ENCODE measurements at places on chromosomes 1 and 21.

GRCh38 chr1:109398343-109399225 is 866 bp upstream of the SORT1 start:
- no peak for DNase-seq

GRCh38 chr1:65211331-65211730 is 63.3 kb downstream of the AK4 start:
- no peak for DNase-seq

GRCh38 chr1:160108888-160109662 is 6.5 kb upstream of the ATP1A2 start:
- DNase-seq = peak; percentile 8

DNA sequence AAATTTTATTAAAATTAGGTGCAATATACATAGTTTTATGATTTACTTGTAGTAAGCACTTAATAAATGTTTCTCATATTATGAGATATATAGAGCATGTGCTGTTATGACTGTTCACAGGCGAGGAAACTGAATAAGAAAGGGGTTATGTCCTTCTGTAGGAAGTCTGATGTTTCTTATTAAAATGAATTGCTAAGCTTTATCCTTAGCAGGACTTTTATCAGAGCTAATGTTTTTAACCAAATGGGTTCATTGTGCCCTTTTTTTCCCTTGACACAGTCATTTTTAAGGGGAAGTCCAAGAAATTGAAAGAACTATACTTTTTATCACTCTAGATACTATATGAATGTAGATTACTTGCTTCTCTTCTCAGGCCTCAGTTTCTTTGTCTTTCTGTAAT is 285.2 kb downstream of the PTPRC start:
- DNase-seq = no peak

- peak; percentile 66 for DNase-seq
These were observed 111.6 kb upstream of the GADD45A start for GRCh38 chr1:67573311-67573872.

Measured in NCI-H2171 treated with DMSO at 0.1 percent for 48 hours (cell line).